ENCODE measurements at places on chromosomes 12 and 14.

DNA sequence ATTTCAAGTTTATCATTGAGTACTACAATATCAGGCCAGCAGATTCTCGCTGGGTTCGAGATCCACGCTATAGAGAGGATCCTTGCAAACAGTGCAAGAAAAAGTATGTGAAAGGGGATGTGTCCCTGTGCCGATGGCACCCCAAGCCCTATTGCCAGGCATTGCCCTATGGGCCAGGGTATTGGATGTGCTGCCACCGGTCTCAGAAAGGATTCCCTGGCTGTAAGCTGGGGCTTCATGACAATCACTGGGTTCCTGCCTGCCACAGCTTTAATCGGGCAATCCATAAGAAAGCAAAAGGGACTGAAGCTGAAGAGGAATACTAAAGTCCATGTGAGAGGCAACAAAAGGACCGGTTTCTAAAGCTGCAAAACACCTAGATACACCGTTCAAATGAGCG lies 59.4 kb downstream of the ATG14 start:
- no peak for DNase-seq

DNA sequence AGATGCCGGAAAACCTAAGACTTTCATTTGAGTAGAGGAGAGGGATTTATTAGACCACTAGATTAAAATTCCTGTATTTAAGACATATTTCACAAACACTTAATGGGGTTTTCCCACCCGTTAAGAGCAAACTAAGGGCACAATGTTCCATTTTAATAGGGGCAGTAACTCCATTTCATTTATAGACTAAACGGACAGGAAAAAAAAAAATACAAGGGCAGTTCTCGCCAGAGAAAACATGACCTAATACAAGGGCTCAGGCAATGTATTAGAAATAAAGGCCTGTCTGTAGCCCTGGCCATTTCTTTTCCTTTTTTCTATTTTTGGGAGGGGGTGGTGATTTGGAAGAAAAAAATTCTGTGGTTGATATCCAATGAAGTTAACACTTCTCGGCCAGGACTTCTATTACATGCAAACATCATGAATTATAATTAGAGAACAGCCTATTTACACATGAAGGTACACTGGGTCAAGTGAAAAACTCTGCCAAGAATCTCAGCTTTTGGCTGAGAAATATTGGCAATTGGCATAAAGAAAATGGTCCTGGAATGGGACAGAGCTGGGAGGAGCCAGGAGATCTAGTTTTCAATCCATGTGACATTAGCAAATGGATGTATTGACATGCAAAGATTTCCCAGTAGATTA lies 641.1 kb upstream of the TBX3 start:
- DNase-seq: no peak

GRCh38 chr14:99516871-99517642 lies 35.8 kb downstream of the CCNK start:
- no peak for DNase-seq

- DNase-seq: no peak
Measured at GRCh38 chr12:106582641-106583230, at the start of gene RFX4. Gene RFX4 (plus strand): TSS chr12:106583004. CDS start chr12:106583321, 317 bp downstream.

- no peak for DNase-seq
Measured at GRCh38 chr14:26289891-26290486, 307.8 kb downstream of the NOVA1 start.

DNA sequence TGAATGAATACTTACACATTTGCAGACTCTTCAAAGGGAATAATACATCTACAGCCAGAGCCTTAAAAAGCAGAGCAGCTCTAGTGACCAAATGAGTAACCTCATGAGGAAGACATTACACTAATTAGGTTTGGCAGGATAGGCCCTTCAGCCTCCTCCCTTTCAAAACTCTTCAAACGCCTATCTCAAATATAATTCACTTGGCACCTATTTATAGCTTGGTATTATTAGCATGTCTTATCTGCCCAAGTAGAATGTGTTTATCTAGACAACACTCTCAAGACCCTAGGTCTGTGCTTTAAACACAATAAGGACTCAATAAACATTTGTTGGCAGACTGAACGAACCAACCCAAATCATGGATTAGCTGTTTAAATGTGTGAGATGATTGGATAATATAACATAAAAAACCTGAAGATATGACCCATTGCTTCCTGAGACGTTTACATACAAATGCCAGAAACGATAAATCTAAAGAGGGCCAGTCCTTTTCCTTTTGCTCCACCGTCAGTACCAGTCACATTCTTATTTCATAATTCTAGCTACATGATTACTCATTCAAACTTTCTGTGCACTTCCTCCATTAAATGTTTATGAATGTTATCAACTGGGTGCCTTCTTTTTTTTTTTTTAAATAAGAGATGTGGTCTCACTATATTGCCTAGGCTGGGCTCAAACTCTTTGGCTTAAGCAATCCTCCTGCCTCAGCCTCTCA lies 123.3 kb downstream of the CEP83 start:
- no peak for DNase-seq

- no peak for DNase-seq
Measured at GRCh38 chr12:9719790-9720189, 13.1 kb downstream of the CLECL1 start.

- DNase-seq: peak; percentile 42
Measured at GRCh38 chr12:109899783-109900751, at the start of gene TCHP. Gene TCHP (plus strand): TSS chr12:109900274. CDS start chr12:109903027, 2,753 bp downstream.

DNA sequence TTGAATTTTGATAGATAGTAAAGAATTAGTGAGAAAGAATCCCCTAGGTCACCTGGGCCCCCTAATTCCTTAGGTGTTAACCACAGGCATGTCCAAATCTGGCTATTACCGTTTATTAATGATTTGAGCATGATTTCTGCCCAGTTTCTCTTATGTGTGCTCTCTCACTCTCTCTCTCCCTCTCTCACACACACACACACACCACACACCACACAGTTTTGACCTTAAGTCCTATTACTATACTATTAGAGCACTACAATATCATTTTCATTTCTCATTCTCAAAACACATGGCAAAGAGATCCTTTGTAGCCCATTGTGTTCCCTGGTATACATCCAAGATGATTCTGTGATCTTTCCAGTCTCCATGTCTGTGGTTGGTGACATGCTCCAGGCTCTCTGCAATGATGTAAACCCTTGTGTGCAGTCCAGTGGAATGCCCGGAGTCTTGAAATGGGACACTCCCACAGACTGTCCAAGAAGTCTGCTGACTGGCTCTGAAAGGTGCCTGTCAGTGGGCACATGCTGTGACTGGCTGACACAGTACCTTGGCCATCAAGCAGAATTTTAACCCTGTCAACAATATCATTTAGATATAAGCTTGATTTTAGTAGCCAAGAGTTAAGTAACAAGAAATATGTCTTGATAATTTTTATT lies 96.2 kb downstream of the FIGNL2 start:
- no peak for DNase-seq

DNA sequence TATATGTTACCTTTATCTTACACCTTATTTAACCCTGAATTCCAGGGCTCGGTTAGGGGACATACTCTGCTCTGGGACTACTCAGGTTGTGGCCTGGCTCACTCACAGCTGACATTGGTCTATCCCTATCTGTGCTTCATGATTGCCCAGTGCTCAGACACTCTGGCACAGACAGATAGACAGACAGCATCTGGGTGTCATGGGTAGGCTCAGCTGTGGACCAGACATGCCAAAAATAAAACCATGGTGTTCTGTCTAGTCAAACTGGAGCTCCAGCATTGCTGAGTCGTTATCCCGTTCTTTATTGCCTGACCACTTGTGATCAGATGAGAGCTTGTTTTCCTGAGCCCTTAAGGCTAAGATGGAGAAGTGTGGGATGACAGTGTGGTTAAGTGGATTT lies 29.0 kb downstream of the FBXW8 start:
- no peak for DNase-seq

DNA sequence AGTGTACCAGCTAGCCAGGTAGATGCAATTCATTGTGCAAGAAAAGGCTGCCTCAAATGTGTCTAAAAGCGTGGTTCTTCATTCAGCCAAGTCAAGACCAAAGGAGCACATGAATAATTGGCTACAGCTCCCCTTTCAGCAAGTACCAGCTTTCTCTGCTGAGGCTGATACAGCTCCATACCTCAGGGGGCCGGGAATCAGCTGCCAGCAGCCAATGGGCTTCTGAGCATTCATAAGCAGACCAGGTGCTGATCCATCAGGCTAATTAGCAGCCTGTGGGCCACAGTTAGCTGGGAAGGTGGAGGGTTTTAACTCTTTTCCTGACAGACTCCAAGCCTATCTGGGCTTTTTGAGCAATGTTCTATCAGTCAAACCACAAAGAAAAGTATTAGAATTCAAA lies 264.7 kb downstream of the APAF1 start:
- DNase-seq: no peak

- no peak for DNase-seq
Measured at GRCh38 chr12:108802101-108802961, 55.1 kb downstream of the SSH1 start.

DNA sequence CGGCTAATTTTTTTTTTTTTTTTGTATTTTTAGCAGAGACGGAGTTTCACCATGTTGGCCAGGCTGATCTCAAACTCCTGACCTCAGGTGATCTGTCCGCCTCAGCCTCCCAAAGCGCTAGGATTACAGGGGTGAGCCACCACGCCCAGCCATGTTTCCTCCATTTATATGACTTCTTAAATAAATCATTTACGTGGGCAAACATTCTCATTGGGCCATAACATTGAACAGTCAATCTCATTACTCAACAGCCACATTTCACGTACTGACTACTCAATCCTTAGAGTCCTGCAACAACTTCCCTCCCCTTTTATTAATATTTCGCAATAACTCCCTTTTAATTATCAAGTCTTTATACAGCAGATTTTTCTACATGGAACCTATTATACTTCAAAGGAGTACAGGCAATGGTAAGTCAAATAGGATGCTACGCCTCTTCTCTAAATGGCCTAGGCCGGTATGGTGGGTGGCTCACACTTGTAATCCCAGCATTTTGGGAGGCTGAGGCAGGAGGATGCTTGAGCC lies 7.4 kb upstream of the CSRNP2 start:
- DNase-seq: no peak

GRCh38 chr12:49264466-49264872 lies 413 bp upstream of the TUBA1C start:
- DNase-seq: no peak

GRCh38 chr12:119710374-119710964 lies 42.5 kb downstream of the PRKAB1 start:
- DNase-seq: no peak

DNA sequence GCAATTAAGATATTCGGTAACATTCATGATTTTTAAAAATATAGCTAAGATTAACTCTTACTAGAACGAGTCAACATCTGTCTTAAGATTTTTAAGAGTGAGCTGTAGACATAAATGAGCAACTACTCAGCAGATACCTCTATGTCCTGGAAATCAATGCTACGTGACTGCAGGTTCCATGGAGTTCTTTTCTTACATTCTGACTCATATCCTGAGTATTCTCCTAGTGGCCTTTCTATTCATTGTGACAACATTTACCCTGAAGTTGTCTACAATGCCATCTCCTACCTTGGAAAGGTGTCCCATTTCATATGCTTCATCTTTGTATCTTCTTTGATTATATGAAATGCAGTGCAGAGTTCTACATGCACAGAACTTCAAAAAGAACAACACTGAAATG lies 59.9 kb downstream of the PKP2 start:
- no peak for DNase-seq

DNA sequence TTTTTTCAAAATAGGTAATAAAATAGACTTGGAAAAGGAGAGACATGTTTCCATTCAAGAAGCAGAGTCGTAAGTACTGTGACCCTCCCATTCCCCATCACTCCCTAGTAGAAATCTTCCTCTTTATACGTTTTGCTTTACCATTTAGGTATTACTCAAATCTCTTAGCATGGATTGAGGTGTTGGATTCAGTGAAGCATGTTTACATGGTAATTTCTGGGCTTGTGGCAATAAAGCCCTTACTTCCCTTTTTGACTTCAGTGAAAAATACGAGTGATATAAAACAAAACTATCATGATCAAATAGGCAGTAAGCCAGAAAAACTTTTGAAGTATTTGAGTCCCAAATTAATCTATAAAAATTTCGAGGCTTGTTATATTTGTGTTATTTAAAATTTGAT lies 27.4 kb downstream of the RAB21 start:
- no peak for DNase-seq

DNA sequence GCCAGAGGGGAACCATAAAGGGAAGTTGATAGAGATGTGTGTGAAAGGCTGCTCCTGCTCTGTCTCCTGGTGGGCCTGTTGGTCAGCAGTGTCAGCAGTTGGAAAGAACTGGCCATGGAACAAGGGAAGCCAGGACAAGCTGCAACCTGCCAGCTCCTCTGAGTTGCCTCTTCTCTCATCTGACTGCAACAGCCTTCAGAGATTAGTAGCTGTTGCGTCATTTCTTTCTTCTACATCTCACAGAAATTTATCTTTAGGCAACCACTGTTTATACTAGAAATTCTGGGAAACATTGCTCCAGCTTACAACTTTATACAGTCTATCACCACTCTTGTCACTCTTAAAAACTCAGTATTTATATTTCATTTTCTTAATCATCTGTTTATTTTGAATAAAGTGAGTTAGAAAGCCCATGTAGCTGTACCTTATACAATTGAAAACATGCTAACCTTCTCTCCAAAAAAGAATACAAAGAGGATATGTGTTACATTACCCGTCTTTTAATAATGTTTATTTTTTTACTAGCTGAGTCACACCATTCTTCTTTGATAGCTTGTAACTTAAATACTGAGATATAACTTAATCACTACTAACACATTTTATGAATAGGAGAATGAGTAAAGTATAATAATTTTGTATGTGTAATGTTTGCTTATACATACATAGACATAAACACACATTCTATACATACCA lies 224.2 kb downstream of the LRFN5 start:
- no peak for DNase-seq

- no peak for DNase-seq
Measured at GRCh38 chr12:20011200-20011599, 357.1 kb upstream of the PDE3A start.

GRCh38 chr12:97397008-97397407 lies 65.6 kb upstream of the RMST start:
- no peak for DNase-seq

GRCh38 chr14:81819344-81819743 lies 285.7 kb upstream of the SEL1L start:
- DNase-seq: no peak

DNA sequence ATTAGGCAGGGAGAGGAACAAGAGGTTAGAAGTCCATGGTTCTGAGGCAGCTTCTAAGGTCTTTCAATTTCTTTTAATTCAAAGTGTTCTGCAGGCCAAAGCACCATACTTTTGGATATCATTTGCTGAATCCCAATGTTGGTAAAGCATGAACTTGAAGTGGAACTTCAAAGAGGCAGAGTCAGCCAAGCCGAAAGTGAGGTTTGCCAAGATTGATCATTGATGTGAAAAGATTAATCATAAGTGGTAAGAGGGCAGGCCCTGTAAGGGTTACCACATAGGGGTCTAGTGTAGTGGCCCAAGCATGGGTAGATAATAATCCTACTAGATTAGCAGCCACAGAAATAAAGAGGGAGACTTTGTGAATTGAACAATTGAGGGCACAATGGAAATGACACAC lies 191.7 kb upstream of the DIO2 start:
- DNase-seq: no peak

- no peak for DNase-seq
Measured at GRCh38 chr12:25256826-25257225, 6.1 kb upstream of the KRAS start.

DNA sequence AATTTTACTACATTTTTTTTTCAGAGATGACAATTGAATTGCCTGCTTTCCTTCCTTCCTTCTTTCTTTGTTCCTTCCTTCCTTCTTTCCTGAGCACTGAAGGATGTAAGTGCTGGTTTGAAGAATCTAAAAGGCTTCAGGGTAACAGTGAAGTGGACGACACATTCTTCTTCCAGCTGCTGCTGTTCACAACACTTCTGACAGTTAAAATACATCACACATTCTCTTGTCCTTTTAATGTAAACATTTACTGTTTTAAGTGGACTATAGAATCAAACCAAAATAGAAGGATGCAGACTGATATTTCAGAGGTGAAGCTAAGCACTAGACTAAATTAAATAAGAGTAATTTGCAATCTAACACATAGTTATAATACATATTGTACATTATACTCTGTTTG lies 151.5 kb downstream of the MSRB3 start:
- DNase-seq: no peak
